Chondrocyte (in vitro differentiated cells): ENCODE measurements at places on chromosomes 4 and X.

GRCh38 chrX:9942086-9942485, 25.1 kb upstream of the CLDN34 start:
- no peaks in the 10 kb centered on the region for H3K36me3 ChIP-seq
- no peak for DNase-seq
- no peak overlapping the region for H3K27ac ChIP-seq
- H3K4me3 ChIP-seq = no peak overlapping the region
- H3K4me1 ChIP-seq = peaks cover 6% of the 10 kb centered on the region
- no peaks in the 10 kb centered on the region for H3K27me3 ChIP-seq

GRCh38 chr4:153806073-153806472, 17.2 kb upstream of the SFRP2 start:
- peaks cover 7% of the 10 kb centered on the region for H3K4me1 ChIP-seq
- H3K36me3 ChIP-seq = peaks cover 1% of the 10 kb centered on the region
- H3K27me3 ChIP-seq = peaks cover 4% of the 10 kb centered on the region
- no peak overlapping the region for H3K27ac ChIP-seq
- no peak for DNase-seq
- no peak overlapping the region for H3K4me3 ChIP-seq

GRCh38 chrX:20514358-20514757, 247.6 kb upstream of the RPS6KA3 start:
- H3K4me1 ChIP-seq = peaks cover 37% of the 10 kb centered on the region
- no peaks in the 10 kb centered on the region for H3K36me3 ChIP-seq

- H3K4me1 ChIP-seq = no peaks in the 10 kb centered on the region
- H3K27ac ChIP-seq = no peak overlapping the region
- no peaks in the 10 kb centered on the region for H3K36me3 ChIP-seq
- no peaks in the 10 kb centered on the region for H3K27me3 ChIP-seq
These were observed 167.6 kb upstream of the ARSJ start for GRCh38 chr4:114146947-114147618.

- no peak overlapping the region for H3K27ac ChIP-seq
- peaks cover 13% of the 10 kb centered on the region for H3K4me1 ChIP-seq
- peaks cover 4% of the 10 kb centered on the region for H3K27me3 ChIP-seq
- DNase-seq = no peak
These were observed 36.9 kb downstream of the STARD8 start for GRCh38 chrX:68684291-68684918.
